Epithelial cell of prostate (primary cell): ENCODE measurements at places on chromosomes 3 and 15.

- DNase-seq, result no peak
Observed at GRCh38 chr3:45946307-45946706, 3.0 kb downstream of the CXCR6 start.

- no peak for DNase-seq
Observed at GRCh38 chr3:131048030-131048429, 21.4 kb downstream of the NEK11 start.

DNA sequence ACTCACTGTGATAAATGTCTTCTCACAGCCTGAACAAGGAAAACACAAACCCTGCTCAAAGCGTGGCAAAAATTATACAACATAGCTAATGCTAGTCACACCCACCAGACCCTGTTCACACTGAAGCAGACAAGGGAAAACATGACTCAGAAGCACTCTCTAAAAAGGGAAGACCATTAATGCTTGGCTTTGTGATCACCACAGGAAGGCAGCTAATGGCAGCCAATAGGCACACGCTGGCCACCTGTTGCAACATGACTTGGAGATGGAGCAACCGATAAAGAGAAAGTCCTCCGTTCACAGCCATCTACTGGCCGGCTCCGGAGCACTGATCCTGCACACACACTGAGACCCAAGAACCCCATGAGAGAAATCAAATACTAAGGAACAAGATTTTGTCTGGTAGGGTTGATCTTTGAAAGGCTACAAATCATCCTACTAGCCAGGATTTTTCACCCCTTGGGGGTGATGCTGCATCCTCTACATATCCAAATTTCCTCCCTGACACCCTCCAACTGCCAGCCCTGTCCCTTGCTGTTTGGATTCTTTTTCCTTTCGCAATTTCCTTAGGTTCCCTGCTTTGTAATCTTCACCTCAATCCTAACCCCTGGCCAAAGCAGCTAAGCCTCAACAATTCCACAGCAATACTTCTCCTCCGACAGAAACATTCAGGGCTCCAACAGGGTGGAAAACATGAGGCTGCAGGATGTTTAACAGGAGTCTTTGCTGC is 3.2 kb downstream of the ZXDC start:
- DNase-seq, result peak; percentile 89

- DNase-seq, result no peak
Observed at GRCh38 chr15:88635318-88635717, 3.5 kb upstream of the ISG20 start.

DNA sequence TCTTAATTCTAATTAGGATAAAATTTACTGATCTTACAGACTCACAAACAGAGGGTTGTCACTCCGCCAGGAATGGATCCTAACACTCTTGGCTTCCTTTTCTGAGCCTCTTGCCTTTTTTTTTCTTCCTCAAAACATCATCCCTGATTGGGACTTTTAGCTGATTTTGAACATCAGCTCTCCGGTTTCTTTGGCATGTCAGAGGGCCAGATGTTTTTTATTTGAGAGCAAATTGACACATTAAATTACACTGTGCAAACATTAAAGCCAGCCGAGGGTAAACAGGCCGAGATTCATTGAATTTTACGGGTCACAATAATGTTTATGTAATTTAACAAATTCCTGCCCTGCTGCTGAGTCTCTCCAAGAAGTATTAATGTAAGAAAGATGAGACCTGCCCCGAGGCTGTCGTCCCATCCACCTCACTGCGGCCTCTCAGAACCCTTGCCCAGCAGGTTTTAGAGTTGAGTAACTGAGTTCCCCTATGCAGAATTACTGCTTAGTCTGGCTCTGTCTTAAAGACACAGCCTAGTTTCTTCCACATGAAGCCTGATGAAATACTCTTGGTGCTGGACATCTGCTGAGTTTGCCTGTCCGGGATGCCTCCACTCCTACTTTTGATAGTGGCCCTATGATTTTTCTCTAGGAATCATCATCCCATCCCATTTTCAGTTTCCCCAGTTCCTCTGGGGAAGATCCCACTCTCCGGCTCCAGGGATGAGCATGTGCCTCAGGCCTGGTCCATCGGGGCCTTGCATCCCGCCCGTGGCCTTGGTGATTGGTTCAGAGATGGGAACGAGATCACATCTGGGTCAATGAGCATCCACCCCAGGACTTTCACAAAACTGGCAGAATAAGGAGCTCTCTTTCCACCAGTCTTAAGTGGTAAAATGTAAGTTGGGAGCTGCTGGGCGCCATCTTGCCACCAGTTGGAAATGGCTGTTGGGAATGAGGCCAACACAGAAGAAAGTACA is 226.6 kb upstream of the TLE3 start:
- DNase-seq, result peak; percentile 34

DNA sequence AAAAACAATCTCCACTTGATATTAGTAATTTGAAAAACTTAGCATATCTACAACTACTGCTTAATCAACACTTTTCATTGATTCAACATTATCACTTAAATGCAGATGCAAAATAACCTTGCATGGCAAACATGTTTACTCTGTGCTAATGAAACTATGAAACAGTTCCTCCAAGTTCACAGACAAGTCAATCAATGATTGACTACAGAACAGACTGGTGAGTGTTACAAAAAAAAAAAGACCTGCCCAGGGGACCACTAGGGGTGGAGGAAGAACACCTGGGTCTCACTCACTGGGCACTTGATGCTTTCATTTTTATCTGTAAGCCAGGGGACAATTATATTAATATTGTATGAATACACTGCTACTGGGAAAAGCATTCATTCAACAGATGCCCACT is 4.3 kb upstream of the NR2C2 start:
- DNase-seq, result no peak
